ENCODE measurements at places on chromosomes 6 and 20.
A peak's percentile ranks its signal among the peaks of the same experiment; 100 is the strongest.

DNA sequence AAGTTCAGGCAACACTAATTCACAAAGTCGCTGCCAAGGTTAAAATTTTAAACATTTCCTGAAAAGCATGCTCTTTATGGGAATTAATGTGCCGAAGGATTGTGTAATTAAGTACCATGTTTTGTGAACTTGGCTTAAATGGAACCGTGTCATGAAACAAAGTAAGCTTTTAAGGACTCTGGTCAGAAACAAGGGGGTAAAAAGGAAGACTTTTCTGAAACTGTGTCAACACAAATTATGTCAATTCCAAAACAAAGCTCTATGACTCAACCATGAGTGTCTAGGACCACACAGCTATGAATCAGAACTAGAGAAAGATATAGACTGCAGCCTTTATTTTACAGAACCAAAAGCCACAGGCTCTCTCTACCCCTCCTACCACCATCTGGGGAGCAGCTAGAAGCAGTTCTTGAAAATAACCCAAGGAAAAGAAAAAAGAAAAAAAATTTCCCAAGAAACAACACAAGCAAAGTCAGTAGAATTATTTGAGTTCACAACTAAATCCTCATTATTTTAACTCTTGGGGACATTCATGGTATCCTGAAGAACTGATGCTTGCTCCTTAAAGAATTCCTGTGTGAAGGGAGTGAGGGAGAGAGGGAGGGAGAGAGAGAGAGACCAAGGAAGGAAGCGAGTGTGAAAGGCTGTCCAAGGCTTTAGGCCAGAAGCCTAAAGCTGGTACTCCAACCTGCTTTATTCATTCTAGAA lies 81.9 kb downstream of the ZMYND8 start:
- DNase-seq = no peak

DNA sequence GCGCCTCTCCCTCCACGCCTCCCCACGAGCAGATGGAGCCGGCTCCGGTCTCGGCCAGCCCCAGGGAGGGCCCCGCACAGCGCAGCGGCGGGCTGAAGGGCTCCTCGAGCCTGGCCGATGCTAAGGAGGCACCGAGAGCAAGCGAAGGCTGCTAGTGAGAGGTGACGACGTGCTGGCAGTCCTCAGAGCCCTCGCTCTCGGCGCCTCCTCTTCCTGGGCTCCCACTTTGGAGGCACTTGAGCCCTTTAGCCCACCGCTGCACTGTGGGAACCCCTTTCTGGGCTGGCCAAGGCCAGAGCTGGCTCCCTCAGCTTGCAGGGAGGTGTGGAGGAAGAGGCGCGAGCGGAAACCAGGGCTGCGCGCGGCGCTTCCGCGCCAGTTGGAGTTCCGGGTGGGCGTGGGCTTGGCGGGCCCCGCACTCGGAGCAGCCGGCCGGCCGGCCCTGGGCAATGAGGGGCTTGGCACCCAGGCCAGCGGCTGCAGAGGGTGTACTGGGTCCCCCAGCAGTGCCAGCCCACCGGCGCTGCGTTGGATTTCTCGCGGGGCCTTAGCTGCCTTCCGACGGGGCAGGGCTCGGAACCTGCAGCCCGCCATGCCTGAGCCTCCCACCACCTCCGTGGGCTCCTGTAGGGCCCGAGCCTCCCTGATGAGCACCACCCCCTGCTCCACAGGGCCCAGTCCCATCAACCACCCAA lies 2.5 kb upstream of the TMEM14C start:
- DNase-seq = no peak

GRCh38 chr6:36269834-36270705 lies at the start of gene PNPLA1:
Gene PNPLA1 (plus strand): TSS chr6:36270060. CDS start chr6:36270460, 400 bp downstream.
- DNase-seq = no peak

GRCh38 chr6:3227363-3228045 lies at the start of gene TUBB2B:
Gene TUBB2B (minus strand): TSS chr6:3227653. CDS start chr6:3227543, 110 bp downstream.
- DNase-seq = peak; percentile 48

Data from large intestine (tissue), 12 donors.